Fibroblast of skin of right biceps (primary cell): ENCODE measurements at places on chromosomes 5 and 9.

DNA sequence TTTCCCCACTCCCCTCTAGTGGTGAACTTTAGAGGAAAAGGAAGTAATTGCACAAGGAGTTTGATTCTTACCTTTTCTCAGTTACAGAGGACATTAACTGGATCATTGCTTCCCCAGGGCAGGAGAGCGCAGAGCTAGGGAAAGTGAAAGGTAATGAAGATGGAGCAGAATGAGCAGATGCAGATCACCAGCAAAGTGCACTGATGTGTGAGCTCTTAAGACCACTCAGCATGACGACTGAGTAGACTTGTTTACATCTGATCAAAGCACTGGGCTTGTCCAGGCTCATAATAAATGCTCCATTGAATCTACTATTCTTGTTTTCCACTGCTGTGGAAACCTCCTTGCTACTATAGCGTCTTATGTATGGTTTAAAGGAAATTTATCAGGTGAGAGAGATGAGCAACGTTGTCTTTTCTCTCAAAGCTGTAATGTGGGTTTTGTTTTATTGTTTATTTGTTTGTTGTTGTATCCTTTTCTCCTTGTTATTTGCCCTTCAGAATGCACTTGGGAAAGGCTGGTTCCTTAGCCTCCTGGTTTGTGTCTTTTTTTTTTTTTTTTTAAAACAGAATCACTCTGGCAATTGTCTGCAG is 25.3 kb downstream of the SLC22A5 start:
- DNase-seq, result no peak

DNA sequence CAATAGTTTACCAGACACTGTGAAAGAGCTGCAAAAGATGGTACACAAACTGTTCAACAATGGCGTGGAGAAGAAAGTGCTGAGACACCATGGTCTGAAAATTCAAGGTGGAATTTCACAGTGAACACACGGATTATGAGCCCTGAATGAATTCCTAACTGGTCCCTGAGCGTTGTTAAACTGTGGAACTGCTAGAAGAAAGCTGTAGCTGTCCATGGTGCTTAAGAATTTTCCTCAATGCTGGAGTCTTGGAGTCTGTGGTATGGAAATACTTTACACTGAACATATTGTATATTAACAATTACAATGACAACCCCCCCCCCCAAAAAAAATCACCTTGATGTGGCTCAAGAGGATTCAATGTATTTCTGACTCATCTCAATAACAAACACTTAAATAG is 68.5 kb downstream of the SLC24A2 start:
- peak; percentile 30 for DNase-seq

DNA sequence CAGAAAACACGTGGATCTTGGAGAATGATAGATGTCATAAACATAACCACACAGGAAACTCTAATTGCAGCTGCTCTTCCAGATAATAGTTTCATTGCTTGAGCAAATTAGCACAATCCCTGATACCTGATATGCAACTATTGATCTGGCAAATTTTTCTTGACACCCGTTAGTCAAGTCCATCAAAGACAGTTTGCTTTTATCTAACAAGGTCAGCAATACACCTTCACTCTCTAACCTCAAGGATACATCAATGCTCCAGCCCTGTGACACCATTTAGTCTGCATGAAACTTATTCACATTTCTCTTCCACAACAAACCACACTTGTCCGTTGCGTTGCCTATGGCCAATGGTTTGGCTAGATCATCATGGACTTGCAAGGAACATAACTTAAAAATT is 16.6 kb downstream of the UGT3A1 start:
- no peak for DNase-seq

GRCh38 chr5:59745415-59745863 is 148.1 kb downstream of the PDE4D start:
- peak; percentile 65 for DNase-seq

GRCh38 chr5:78487846-78488245 is 127.4 kb downstream of the SCAMP1 start:
- no peak for DNase-seq

DNA sequence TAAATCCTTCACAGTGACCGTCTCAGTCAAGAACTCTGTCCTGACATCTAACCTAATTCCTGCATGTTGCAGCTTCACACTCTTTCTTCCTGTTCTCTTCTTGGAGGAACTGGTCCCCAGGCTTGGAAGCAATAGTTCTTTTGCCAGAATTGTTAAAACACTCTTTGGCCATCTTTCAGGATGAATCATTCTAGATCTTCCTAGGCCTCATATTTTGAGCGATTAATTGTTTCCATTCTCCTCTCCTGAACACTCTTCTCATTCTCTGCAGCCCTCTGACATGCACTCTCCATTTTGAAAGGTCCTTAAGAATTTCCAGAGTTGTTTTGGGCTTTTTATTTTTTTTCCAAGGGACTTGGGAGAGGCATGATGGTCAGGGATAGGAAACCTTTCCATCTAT is 85.8 kb downstream of the FAM114A2 start:
- peak; percentile 75 for DNase-seq

DNA sequence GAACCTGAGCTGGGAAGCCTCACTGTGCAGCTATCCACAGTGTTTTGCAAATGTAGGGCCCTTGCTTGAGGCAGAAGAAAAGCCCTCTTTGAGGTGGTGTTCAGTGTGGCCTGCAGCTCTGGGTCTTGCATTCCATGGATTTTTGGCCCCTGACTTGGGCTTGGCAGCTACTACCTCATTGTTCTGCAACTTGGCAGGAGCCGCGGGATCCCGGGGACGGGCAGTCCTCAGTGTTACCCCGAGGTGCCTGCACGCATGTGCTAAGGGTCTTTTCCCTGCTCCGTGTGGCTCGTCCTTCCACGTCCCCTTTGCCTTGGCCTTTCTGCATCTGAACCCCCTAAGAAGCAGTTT is 39.8 kb downstream of the NEK6 start:
- peak; percentile 96 for DNase-seq

DNA sequence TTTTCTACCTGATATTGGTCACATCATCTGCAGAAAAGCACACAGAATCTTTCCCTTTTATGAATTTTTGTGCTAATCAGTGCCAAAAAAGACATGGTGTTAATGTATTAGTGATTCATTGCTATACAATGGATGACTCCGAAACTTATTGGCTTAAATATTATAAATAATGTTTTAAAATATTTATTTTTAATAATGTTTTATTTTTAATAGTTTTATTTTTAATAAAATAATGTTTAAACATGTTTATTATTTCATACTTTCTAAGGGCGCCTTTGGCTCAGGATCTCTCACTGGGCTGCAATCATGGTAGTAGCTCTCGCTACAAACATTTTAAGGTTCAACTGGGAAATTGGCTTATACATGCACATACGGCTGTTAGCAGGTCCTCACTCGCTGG is 65.7 kb downstream of the CDH12 start:
- DNase-seq, result no peak

DNA sequence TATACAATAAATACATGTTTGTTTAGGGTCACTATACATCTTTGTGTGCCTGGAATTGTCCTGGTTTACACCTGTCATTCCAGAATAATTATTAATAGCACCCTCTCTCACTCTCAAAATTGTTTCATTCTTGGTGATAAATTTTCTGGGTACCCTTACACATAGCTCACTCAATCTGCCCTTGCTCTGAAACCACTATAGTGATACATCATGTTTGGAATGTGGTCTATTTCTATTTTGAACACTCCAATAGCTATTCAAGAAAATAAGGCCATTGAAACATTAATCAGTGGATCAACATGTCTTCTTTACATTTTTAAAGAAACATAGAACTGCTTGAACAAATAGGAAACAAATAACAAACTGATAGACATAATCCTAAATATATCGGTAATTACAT is 158.7 kb downstream of the ARRDC3 start:
- DNase-seq, result peak; percentile 63

DNA sequence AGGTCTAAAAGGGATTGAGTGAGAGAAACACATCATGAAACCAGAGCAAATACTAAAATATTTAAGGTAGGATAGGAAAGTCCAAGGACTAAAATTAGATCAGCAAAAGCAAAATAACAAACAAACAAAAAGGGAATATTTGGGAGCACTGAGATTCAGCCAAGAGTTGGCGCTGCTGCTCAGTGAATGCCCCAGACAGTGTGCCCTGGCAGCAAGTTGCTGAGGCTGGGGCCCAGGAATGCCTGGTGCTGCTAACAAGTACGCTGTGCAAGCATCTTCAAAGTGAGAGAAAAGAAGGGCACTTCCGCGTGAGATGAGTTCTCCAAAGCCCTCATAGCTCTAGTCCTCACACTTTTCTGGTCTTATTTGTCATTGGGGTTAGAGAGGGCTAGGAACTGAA is 603.3 kb downstream of the EFNA5 start:
- DNase-seq, result no peak

- DNase-seq, result peak; percentile 75
Observed at GRCh38 chr5:82365744-82366228, 87.6 kb upstream of the RPS23 start.

DNA sequence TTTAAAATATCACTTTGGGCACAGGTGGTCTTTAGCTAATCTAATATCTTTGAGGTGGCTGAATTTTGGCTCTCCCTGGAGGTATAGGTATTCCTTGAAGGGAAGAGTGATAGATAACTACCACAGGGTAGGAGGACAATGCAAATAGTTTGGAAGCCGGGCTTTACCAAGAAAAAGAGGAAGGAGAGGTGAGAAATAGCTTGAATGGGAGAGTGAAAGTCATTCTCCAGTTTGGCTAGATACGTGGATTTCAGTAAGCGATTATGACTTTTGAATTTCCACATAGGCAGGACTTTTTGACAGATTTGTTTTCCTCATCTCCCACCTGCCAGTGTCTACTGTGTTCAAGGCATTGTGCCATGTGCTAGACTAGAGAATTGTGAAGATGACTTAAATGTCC is 45.5 kb downstream of the RASA1 start:
- DNase-seq, result no peak

GRCh38 chr5:15762668-15763067 is 262.7 kb downstream of the FBXL7 start:
- DNase-seq, result no peak

DNA sequence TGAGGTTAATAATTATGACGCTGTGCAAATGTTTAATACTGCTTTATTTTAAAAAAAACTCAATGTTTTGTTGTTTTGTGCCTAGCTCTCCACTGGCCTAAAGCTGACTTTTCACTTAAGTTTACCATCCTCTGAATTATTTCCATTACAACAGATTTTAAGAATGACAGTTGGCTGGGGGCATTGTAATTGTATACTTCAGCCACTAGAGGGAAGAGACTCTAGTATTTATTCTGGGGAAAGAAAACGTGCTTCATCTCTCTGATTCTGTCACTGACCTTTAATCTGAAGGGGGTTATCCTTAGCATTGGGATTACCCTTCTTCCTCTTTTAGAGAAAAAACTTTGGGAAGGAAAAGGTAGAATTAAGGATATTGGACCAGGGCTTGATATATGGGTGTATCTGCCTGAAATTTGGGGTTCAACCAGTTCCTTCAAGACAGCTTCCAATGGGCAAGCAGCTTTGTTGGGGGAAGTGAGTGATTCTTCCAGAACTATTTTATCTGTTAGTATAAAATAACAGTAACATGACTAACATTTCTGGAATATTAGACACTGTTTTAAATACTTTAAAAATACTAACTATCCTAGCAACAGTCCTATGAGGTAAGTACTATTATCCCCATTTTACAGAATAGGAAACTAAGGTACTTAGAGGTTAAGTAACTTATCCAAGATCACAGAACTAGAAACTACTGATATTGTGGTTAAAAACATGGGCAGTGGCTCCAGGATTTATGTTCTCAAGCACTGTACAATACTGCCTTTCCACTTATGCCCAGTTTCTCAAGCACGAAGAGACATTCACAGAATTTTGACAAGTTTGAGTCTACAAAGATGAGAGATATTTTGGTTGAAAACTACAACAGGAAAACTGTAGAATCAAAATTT is 208.4 kb downstream of the CD180 start:
- peak; percentile 43 for DNase-seq

DNA sequence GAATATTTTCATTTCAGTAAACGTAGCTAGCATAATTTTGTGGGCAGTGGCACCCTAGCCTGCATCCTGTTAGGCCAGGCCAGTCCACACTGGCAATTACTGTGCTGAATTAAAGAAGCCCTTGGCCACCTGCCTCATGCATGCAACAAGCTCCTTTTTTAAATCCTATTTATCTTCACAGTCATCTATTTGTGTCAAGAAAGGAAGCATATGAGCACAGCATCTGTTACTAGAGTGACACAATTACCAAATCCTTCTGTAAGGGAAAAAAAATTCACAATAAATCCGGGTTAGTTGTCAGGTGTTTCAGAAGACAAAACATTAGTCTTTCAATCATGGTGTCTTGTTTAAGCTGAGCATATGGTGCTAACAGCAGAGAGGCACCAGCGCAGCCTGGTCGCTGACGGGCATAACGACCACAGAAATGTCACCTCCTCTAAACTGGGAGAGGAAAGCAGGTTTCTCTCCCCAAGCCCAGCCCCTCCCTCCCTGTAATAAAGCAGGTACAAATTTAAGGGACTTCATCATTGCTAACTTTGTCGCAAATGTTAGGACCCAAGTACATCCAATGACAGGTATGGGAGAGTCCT is 520.6 kb downstream of the CTNND2 start:
- no peak for DNase-seq

- peak; percentile 20 for DNase-seq
Observed at GRCh38 chr5:179954434-179954833, 46.7 kb upstream of the TBC1D9B start.

DNA sequence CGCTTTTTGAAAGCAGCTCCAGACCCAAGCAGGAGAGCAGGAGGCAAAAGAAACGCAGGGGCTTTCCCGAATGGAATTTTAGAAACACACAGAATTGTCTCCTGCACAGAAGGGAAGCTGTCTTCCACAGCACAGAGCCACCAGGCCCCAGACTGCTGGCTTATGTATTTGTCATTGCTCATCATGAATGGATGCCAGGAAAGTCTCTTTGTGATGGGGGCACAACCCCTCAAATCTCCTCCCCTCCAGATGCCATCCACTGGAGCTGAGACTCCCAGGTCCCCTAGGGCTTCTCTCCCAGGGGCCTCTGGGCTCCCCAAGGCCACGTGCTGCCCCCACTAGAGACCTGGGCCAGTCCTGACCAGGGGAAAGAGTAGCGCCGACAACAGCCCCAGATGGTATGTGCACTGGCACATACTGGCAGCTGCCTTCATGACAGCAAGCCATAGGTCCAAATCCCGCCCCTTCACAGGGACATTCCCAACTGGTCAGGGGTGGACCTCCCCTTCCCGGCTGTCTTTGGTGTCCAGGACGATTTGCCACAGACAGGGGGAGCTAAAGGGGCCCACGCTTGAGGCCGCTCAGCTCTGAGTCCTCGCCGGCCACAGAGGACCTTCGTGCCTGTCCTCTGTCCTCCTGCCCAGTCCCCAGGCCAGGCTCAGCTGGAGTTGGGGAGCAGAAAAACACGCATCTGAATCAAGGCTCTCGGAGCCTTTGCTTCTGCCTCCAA is 127.8 kb downstream of the KCNIP1 start:
- no peak for DNase-seq

GRCh38 chr5:81787474-81788242 is 36.8 kb upstream of the SSBP2 start:
- DNase-seq, result peak; percentile 81
